ENCODE measurements at places on chromosomes 3 and 15. TPM values are rescaled to one million over a fixed set of nuclear protein-coding genes. Genes with fewer than 3 reads are reported as not detected.

GRCh38 chr3:16026753-16027152 lies 147.7 kb upstream of the GALNT15 start:
- peak; percentile 49 for DNase-seq

DNA sequence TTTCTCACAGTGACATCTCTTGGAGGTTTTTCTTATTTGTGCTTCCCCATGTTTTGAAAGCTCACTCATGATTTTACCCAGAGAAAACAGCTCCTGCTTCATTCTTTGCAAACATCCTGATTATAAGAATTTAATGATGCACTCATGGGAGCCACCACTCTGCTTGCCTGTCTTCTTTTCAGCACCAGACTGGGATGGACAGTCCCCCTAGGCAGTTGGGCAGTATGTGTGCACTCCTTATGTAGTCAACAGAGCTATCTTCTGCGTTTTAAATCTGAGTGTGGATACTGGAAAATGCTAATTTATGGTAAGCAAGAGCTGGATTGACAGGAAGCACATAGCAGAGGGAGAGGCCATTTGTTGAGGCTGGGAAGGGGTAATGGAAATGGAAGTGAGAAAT lies 276.1 kb downstream of the AGBL1 start:
- DNase-seq = no peak

DNA sequence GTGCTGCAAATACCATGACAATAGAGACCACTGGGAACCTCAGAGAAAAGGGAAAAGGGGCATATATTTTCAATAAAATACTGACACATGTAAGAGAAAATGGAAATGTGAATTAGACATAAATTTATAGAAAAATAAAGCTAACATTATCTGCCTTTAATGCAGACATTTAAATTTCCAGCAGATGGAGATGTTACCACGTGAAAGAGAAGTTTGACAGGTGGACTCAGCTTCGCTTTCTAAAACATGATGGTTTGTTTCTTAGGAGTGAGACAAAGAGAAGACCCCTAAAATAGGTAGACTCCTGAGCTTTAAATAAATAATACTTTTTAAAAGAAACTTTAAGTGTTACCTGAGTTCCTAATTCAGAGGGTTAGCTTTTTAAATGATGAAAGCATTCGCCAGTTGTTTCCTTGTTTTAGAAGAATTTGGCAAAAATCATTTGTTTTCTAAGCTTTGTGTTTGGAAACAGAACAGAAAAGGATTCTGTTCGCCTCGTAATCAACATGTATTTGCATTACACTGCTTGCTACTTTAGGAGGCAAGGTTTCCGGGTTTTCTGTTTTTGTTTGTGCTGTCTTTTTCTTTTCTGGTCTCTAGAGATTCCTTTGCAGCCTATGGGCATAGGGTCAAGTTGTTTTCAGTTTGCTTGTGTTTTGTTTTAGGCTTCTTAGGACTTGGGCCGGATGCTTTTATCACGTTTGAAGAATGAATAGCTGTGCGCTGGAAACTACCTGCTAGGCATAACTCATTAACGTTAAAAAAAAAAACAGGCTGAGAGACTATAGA lies 271.4 kb downstream of the THSD4 start:
- peak; percentile 38 for DNase-seq

GRCh38 chr3:46628901-46629369 lies 16.6 kb downstream of the FAM240A start:
- DNase-seq = no peak

DNA sequence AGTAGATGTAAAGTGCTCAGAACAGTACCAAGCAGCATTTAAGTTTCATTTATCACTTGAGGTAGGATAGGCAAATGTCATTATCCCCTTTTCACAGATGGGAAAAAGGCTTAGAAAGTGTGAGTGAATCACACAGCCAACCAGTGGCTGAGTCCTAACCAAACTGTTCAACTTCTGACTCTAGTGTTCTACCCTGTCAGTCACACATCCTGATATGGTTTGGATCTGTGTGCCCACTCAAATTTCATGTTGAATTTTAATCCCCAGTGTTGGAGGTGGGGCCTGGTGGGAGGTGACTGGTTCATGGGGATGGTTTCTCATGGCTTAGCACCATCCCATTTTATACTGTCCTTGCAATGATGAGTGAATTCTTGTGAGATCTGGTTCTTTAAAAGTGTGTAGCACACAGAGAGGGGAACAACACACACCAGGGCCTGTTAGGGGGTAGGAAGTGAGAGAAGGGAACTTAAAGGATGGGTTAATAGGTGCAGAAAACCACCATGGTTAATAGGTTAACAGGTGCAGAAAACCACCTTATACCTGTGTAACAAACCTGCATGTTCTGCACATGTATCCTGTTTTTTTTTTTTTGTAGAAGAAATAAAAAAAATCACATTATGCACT lies 304.7 kb downstream of the SUCLG2 start:
- peak; percentile 15 for DNase-seq

DNA sequence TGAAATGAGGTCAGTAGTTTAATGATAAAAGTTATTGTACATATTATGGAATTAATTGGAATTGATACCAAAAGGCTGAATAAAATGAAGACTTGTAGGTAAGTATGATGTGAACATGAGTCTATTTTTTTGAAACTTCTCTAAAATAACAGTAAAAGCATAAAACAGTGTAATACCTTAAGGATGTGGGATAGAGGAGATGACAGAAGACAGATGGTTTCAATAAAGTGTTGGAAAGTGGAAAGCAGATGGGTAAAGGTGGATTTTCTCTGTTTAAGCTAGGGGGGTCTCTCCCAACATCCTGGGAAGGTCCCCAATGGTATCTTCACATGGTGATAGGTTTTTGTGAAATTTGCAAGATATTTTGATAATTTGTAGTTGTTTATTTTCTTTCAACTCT lies 41.6 kb downstream of the GMPS start:
- DNase-seq = no peak

- DNase-seq = no peak
Measured at GRCh38 chr3:101310978-101311375, 9.4 kb downstream of the IMPG2 start.

GRCh38 chr3:186506857-186507256 lies 37.3 kb downstream of the CRYGS start:
- no peak for DNase-seq

- no peak for DNase-seq
Measured at GRCh38 chr15:69515508-69515907, 62.9 kb downstream of the RPLP1 start.

THAP10 gene
- total RNA-seq = 3.6 TPM

GRCh38 chr15:56775641-56776040 lies 42.3 kb upstream of the ZNF280D start:
- DNase-seq = no peak

DNA sequence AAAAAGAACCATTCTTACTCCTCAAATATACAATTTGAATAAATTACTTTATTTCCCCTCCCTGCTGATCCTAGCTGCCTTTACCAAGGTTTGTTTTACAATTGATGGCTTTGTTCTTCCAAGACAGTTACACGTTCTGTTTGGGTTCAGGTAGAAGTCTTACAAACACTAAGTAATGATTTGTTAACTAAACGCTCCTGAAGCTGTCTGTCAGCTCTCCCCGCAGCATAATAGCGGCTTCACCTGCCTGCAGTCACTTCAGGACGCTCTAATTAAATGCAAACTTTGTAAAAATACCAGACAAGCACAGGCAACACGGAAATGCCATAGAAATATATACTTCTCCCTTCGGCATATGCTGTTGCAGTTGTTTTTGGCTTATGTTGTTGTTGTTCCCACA lies 176.4 kb upstream of the MDFIC2 start:
- no peak for DNase-seq

GRCh38 chr3:89362496-89362895 lies 255.1 kb downstream of the EPHA3 start:
- DNase-seq = no peak

PRSS50 gene
- total RNA-seq = not detected

HIGD2B gene
- total RNA-seq = not detected

IGDCC3 gene
- total RNA-seq = under 0.01 TPM

DNA sequence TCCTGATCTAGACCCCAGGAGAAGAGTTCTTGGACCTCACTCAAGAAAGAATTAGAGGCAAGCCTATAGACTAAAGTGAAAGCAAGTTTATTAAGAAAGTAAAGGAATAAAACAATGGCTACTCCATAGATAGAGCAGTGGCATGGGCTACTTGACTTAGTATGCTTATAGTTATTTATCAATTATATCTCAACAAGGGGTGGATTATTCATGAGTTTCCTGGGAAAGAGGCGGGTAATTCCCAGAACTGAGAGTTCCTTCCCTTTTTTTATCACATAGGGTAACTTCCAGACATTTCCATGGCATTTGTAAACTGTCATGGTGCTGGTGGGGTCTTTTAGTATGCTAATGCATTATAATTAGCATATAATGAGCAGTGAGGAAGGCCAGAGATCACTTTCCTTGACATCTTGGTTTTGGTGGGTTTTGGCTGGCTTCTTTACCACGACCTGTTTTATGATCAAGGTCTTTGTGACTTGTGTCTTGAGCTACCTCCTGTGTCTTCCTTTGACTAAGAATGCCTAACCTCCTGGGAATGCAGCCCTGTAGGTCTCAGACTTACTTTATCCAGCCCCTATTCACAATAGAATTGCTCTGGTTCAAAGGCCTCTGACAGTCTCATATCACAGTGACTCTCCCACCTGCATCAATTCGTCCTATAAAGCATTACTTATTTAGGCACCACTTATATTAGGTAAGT lies 35.3 kb upstream of the PLSCR2 start:
- DNase-seq = no peak

- DNase-seq = no peak
Measured at GRCh38 chr15:83288381-83288801, 3.9 kb upstream of the BNC1 start.

GRCh38 chr3:185737020-185737419 lies 87.8 kb downstream of the IGF2BP2 start:
- DNase-seq = peak; percentile 85

CNTN4 gene
- total RNA-seq = under 0.01 TPM

CCR9 gene
- not detected for total RNA-seq

- no peak for DNase-seq
Measured at GRCh38 chr3:124266487-124266886, 274.6 kb upstream of the ROPN1 start.

- DNase-seq = no peak
Measured at GRCh38 chr15:36330598-36330997, 248.8 kb upstream of the CDIN1 start.

GRCh38 chr3:52233108-52233591 lies 5.8 kb downstream of the TWF2 start:
- DNase-seq = no peak

DNA sequence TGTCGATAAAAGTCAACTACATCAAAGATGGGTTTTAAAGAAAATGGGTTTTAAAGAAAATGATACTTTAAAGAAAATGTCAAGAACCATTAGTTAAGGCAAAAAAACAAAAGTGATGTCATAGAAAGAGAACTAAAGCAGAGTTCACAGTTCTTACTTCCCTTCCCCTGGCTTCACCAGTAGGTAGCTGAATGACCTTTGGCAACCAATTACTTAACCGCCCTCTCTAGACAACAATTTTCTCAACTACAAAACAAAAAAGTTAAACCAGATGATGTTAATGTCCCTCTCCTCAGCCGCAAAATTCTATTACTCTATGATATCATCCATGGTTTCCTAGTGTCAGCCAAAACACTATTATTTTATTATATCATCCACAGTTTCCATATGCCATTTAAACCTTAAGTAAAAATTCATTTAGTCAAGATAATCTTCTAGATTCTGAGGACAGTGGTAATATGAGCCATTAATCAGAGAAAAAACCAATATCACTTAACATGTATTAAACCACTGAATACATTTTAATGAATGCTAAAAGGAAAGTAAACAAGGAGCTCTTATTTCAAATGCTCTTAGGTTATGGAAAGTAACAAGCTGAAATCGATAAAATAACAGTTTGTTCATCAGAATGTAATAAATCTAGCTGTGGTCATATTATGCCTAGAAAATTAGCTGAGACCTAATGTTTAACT lies 13.1 kb downstream of the RYK start:
- no peak for DNase-seq

TM6SF1 gene
- 1.6 TPM for total RNA-seq
